ENCODE measurements at places on chromosomes 5 and 9.

DNA sequence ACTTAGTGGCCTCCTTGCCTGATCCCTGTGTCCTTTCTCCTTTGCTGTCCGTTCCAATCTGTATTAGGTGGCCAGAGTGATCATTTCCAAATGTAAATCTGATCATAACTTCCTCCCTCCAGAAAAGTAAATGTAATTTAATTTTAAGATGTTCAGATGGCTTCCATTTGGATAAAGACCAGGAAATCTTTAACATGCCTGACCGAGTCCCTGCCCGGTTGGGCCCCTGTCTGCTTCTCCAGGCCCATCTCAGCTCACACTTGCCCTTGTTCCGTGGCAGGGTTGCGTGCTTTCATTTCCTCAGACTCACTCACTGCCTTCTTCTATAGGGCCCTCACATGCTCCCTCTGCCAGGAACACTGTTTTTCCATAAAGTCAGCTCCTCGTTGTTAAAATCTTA, 7.6 kb downstream of the MAP3K1 start:
- DNase-seq: no peak

DNA sequence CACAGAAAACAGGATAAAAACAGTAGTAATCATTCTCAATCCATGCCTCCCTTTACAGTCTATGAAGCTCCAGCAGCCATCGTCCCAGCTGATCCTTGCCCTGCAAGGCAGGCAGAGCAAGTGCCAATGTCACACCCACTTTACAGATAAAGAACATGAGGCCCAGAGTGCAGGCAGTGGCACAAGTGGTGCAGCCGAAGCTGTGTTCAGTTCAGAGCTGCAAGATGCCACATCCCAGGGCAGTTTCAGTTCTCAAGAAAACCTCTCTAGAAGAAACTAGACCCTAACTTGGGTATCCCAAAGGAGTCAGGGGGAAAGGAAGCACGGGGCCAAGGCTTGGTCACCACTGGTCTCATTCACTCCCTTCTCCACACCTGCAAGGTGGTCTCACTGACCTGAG, 34.6 kb upstream of the CPLX2 start:
- no peak for DNase-seq

- no peak for DNase-seq
These were observed 13.0 kb upstream of the C9orf72 start for GRCh38 chr9:27586304-27586703.

GRCh38 chr5:146618434-146618833, 102.4 kb upstream of the GPR151 start:
- no peak for DNase-seq

GRCh38 chr9:91359083-91359482, 2.6 kb downstream of the AUH start:
- no peak for DNase-seq

- DNase-seq: no peak
These were observed 15.5 kb downstream of the AKNA start for GRCh38 chr9:114371973-114372917.

- no peak for DNase-seq
These were observed 156.4 kb downstream of the RORB start for GRCh38 chr9:74653410-74654080.

DNA sequence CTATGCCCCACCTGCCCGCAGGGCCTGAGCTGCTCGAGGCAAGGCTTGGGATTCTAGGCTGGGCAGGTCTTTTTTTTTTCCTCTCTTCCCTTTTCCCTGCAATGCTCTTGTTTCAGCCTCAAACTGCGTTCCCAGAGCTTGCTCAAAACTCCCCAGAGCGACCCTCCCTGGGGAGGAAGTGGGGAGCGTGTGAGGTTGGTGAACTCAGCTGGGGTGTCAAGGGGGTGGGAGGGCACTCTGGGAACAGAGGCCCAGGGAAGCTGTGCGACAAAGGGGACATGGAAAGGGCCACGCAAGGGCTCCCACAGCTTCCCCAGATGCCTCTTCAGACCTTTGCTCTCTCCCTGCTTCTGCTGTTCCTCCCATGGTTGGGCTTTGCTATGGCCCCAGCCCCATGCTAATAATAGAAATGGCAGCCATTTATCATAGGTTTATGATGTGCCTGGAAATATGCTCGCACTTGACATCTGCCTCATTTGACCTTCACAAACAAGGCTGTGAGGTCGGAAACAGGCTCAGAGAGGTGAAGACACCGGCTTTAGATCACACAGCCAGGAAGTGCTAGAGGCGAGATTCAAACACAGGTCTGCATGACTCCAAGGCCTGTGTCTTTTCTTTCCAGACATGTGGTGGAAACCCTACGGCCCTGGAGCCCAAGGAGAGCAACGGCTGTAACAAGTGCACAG, 40.9 kb upstream of the IL17B start:
- peak; percentile 72 for DNase-seq

DNA sequence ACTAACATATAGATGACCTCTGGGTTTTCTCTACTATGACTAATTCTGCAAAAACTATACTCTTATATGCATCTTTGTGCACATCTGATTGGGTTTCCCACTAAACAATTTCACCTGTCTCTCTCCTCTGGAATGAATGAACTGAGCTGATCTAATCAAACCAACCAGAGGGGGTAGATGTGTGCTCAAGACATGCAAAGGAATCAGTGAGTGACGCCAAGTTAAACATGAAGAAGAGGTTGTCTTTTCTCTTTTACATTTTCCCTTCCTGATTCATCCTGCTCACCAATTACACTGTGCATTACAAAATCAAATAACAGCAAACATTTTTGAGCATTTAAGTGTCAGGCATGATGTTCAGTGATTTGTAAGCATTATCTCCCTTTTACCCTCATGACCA, 29.6 kb upstream of the GRXCR2 start:
- DNase-seq: peak; percentile 3

GRCh38 chr9:19748278-19749126, 40.3 kb downstream of the SLC24A2 start:
- DNase-seq: no peak

GRCh38 chr5:61333321-61333953, 1.4 kb downstream of the ZSWIM6 start:
- peak; percentile 11 for DNase-seq
